ENCODE measurements at places on chromosomes 11 and 22.

DNA sequence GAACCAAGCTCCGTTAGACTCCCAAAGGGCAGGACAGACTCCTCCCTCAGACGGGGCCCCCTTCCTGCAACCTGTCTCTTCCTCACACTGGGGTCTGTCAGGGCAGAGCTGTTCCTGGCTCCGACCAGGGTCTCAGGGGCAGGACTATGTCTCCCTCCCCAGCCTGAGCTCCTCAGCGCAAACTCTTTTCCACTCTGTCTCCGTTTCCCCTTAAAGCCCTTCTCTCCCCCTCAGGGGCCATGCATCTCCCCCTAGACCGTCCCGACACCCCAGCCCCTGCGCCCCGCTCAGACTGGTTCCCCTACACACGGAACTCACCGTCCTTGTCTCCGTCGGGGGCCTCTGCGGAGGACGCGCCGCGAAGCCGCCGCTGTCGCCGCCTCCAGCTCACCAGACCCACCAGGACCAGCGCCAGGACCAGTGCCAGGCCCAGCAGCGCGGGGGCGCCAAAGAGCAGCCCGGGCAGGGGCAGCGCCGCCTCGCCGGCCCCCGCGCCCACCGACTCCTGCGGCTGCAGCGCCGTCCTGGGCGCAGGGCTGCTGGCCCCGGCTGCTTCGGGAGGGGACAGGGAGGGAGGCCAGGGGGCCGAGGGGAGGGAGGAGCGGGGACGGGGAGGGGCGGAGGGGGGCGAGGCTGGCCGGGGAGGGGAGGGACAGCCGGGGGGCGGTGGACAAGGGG lies 684 bp downstream of the TNFRSF13C start:
- DNase-seq = peak; percentile 78

GRCh38 chr22:22201185-22201929 lies 43.2 kb upstream of the VPREB1 start:
- DNase-seq = peak; percentile 73

DNA sequence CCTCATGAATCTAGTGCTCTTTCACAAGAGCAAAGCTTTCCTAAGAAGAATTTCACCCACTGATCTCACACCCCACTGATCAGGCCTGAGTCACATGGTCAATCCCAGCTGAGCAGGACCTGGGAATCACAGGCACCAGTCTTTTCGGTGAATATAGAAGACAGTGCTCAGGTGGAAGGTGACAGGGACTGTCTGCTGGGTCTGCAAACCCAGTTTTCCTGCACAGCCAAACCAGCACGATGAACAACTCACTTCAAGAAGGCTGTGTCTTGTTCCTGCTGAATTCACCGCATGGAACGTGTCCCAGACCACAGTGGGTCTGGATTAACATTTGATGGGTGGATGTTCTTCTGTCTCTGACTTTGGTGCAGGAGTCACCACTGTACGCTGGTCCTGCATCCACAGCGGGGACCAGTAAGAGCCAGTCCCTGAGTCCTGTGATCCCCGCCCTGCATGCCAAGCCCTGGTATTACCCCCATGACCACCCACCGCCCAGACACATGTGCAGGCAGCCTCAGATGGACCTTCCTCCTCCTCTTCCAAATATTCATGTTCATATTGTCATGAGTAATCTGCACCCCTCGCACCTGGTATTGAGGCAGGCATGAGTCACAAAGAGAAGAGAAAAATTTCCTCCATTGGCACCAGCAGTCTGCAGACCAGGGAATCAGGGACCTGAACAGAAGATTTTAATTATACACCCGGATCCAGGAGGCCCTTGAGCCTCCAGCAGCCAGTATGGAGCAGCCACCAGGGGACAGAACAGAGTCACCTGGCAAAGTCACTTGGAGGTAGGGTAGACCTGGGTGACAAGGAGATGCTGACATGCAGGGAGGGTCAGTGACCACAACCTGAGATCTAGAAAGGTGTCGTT lies 8.6 kb upstream of the IGLL5 start:
- no peak for DNase-seq

GRCh38 chr11:92436034-92436920 lies 211.7 kb downstream of the FAT3 start:
- no peak for DNase-seq

DNA sequence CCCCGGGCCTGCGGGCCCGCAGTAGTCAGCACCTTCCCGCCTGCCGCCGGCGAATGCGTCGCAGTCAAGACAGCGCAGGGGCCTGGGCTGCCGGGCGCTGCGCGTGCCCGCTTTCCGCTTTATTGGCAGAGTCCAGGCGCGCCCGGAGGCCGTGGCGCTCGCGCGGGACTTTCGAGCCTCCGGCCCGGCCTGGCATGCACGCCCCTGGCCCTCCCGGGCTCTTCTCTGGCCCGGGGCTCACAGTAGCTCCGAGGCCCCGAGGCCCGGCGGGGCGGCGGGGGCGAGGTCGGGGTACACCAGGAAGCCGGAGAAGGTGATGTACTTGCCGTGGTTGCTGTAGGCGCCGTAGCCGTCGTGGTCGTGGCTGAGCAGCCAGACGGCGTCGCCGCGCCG lies 3.1 kb downstream of the FAM180B start:
- DNase-seq = no peak

- DNase-seq = no peak
These were observed 892 bp downstream of the GDPD5 start for GRCh38 chr11:75524665-75525432.

DNA sequence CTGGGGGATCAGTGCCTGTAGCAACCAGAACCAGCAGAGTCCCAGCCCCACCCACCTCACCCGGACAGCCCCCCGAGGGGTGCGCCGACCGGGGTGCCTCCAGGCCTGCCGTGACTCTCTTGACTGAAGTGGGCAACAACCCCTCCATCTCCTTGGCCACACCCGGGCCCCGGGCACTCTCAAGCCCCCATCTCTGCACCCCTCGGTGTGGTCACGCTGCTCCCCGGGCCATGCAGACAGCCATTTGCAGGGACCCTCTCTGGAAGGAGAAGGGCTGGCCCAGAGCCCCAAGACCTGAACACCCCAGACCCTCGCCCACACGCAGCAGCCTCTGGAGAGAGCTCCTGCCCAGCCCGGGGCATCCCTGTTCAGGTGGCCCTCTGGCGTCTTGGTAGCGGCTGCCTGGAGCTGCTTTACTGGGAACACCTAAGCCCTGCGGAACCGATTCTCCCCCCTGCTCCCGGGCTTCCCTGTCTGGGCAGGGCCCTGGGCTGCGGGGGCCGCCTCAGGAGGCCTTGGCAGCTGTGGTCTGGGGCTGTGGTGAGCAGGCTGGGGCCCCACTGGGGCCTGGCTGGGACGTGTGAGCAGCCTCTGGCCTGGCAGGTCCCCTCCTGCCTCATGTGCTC lies 84.9 kb downstream of the WNT7B start:
- no peak for DNase-seq

DNA sequence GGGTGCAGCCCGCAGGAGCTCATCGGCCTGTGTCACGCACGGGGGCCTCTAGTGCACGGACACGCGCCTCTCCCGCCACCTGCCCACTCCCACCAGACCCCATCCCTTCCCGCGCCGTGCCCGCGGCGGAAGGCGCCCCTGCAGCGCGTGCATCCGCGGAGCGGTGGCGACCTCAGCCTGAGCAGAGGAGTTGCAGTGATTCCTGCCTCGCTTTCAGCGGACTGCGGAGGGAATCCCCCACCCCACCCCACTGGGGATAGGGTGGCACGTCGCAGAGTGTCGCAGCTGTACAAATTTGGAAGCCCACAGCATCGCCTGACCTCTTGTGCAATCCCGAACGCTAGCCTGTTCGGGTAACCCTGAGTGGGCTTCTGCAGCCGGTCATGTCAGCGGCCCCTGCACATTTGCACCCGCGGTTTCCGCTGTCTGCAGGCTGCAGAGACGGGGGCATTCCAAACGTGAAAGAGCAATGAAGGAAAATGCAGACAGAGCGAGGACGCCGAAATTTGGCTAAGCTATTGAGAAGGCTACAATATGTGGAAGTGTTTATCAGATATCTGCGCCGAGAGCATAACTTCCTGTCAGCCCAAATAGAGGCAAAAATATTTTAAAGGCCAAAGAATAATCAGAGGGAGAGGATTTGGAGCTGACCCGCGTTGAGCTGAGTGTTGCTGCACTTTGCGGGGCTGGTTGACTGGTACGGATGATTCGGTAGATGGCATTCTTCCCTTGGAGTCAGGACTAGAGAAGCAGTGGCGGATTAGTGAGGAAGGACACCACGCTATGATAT lies 617 bp upstream of the ARHGAP20 start:
- no peak for DNase-seq

DNA sequence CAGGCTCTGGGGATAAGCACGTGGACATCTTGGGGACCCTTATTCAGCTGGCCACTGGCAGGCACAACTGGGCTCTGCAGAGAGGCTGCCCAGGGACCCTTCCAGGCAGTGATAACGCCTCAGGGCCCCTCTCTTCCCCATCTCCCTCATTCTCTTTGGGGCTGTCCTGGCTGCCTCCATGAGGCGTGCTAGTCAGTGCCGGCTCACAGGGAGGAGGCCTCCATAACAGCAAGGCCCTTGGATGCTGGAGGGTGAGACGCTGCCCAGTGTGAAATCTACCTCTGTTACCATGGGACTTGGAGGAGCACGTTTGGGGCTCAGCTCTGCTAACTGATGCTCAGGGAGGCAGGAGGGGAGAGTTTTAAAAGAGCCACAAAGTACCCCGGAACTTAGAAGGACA lies 221.3 kb downstream of the CTTN start:
- no peak for DNase-seq

GRCh38 chr22:31230155-31230870 lies 18.2 kb downstream of the LIMK2 start:
- DNase-seq = no peak

DNA sequence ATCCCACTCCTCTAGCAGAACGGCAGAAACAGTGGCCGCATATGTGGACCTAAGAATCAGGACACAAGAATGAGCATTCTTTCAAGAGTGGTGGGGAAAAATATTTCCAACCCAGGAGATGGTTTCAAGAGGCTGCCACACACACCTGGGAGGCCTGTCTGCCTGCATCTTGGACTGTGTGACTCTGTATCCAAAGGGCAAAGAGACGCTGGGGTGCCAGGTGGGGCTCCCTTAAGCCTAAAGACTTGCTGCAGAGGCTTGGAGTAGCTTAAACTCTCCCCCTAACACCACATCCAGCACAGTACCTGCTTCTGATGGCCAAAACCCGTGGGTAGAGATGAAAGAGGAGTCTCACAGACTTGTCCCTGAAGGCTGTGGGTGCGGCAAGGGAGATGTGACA lies 3.5 kb downstream of the CXCR5 start:
- DNase-seq = no peak

- peak; percentile 65 for DNase-seq
These were observed 61.7 kb downstream of the PARVB start for GRCh38 chr22:44085743-44086270.

DNA sequence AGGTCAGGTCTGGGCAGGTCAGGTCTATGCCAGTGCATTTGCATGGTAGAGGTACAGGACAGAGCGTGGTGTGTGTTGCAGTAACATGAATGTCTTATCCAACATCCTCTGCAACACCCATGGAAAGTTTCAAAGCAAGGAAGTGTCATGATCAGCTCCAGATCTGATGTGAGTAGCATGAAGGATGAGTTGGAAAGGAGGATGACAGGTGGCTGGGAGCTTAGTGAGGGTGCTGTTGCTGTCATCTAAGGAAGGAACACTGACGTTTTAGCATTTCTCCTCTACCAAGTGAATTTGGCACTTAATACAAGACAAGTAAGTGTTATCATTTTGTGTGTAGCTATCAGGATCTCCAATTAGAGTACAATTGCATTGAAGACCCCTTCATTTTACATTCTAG lies 65.1 kb downstream of the GRK3 start:
- DNase-seq = no peak

- DNase-seq = no peak
These were observed 10.7 kb upstream of the SYTL2 start for GRCh38 chr11:85821636-85822035.

GRCh38 chr11:36074941-36075431 lies 131.1 kb downstream of the LDLRAD3 start:
- no peak for DNase-seq

- DNase-seq = no peak
These were observed 76.2 kb upstream of the OPCML start for GRCh38 chr11:133608496-133608895.

DNA sequence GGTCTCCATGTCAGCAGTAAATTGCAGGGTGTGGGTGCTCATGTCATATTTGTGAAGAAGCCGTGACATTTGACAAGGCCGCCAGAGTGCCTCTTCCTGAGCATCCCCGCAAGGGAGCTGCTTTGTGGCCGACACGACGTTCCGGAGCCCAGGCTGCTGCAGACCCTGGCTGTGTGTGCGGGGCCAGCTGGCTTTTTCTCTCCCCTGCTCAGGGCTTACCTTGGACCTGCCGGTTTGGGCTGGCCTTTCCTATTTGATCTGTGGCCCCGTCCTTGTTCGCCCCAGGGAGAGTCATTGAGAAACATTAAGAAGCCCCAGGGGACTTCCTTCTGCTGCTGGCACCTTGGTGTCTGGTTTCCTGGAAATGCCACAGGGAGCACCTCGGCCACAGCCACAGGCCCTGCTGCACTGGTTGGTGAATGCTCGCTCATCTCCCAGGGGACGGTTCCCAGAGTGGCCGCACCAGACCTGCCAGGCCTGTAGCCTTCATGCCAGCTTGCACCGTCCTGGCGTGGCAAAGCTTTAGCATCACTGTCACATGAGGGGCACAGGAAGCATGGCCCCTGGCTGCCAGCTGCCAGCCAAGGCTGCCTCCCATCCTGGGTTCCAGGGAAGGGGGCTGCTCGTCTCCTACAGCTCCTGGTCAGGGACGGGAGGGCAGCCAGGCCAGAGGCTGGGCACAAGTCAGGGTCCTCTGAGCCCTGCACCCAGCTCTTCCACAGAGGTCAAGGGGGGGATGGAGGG lies 5.4 kb downstream of the GRK2 start:
- no peak for DNase-seq

DNA sequence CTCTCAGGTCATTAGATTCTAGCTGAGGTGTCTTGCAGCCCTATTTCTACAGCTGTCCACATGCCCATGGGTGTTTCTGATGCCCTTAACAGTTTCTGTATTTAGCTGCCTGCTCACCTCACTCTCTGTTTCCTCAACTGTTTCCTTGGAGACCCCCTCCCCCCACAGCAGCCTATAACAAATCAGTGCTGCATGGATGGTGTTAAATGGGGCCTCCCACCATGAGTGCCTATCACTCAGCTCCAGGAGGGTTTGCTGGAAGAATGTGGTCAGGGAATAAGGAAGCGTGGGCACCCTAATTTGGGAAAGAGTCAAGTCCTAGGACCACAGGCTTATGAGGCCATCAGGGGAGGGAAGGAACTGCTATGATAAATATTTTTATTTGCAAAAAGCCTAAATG lies 8.6 kb downstream of the KLHL35 start:
- DNase-seq = no peak

Measured in RPMI8226 (cell line).